Choroid plexus epithelial cell (primary cell): ENCODE measurements at places on chromosomes 3 and 15.

GRCh38 chr15:25764980-25765735, 98.0 kb downstream of the ATP10A start:
- no peak for DNase-seq

DNA sequence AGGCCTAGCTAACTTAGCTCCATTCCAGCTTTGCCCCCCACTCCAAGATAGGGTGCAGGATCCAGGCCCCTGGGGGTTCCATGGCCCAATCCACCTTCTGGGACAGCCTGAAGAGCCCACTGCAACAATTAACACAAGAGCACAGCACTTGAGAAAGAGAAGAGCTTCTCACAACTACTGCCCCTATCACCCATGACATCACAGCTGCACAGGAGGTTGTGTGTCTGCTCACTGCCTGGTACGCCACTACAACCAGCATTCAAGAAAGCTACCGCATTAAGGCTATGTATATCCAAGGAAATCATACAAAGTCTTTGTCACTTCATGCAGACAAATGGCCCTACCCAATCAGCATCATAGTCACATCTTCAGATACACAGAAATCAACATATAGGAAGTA, 62.0 kb downstream of the MYO5A start:
- no peak for DNase-seq

- DNase-seq = peak; percentile 22
Measured at GRCh38 chr15:56411122-56411749, 46.0 kb downstream of the TEX9 start.

GRCh38 chr15:41904541-41905005, 10.7 kb upstream of the SPTBN5 start:
- DNase-seq = peak; percentile 81

GRCh38 chr3:183254487-183255347, 1.7 kb downstream of the B3GNT5 start:
- peak; percentile 22 for DNase-seq

DNA sequence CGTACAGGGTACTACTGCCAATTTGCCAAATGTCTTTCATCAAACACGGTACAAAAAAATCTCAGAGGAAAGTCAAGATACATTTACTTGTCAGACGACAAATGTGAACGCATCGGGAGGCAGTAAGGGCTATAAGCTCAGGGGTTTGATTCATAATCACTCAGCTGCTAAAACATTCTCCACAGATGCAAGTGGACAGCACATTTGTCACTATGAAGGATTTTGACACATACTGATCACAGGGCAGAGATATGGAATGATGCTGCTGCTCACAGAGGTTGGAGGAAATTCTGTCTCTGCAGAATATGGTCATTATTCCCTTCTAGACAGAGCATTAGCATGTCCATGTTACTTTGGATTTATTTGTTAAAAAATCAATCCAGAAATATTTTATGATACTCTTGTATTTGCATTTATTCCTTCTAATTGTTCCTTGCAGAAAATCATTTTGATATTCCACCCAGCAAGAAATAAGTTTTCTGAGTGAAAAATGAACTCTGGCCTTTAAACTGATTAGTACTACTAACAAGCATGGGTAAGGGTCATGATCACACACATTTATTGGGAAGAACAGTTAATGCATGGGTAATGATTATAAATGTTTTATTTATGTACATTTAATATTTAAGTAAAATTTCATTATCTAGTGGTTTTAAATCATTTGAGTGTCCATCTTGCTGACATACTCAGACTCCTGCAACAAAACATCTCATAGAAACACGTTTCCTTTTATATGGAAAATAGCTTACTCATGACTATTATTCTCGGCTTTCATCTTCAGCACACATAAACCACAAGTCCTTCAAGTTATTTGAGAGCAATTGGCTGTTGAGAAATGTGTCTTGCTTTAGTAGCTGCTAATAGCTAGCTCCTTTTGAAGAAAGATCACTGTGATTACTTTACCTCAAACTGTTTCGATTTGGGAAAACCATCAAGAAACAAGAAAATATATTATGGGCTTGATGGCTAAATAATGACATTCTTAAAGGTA, 559.3 kb downstream of the MECOM start:
- peak; percentile 95 for DNase-seq

- peak; percentile 62 for DNase-seq
Measured at GRCh38 chr3:123421353-123422174, 27.3 kb downstream of the ADCY5 start.

- no peak for DNase-seq
Measured at GRCh38 chr3:140225996-140226395, 291.0 kb downstream of the CLSTN2 start.

GRCh38 chr3:72368331-72368975, 479.8 kb downstream of the SHQ1 start:
- DNase-seq = no peak

- peak; percentile 5 for DNase-seq
Measured at GRCh38 chr3:179247289-179248015, 3.5 kb downstream of the KCNMB3 start.

- peak; percentile 14 for DNase-seq
Measured at GRCh38 chr3:47527952-47528725, 14.6 kb upstream of the ELP6 start.

- peak; percentile 66 for DNase-seq
Measured at GRCh38 chr3:133464573-133464972, 64.7 kb downstream of the BFSP2 start.
